ENCODE measurements at places on chromosomes 7 and 10.

DNA sequence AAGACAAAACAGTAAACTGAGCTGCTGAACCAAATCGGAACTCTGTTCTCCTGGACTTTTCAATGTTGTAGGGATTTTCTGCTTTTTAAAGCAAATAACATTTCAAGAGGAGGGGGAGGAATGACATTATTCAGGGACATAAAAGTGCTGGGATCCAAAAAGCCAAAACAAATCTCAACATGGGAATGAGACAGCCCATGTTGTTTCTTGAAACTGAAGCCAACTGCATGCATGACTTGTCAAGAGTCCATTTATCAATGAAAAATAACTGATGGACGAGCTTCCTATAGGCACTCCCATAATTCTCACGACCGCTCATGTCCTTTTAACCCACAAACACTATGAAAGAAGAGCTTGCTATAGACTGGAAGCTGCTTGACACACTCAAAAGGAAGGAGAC lies 27.8 kb downstream of the FAM53B start:
- DNase-seq: no peak

- DNase-seq: no peak
Measured at GRCh38 chr10:132909491-132910071, 32.8 kb downstream of the CFAP46 start.

DNA sequence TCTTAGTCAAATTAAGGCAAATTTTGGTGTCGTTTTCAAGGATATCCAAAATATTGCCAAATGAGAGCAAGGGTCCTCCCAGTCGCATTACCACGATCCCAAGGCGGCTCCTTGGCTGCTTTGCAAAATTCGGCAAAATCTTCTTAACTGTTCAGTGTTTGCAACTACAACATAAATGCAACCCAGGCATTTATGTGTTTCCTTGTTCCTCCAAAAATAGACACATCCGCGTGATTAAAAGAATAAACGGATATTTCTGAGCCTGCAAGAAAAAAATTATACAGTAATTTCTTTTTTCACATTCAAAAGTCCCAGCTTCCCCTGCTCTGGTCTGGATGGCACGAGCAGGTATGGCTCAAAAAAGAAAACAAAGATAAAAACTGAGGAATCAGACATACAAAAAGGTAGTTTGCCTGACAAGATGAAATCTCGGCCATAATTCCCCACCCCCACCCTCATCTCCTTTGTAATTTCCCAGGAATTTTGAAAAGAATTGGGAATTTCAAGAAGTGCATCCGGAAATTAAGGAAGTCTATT lies 6.0 kb downstream of the SKIDA1 start:
- no peak for DNase-seq

DNA sequence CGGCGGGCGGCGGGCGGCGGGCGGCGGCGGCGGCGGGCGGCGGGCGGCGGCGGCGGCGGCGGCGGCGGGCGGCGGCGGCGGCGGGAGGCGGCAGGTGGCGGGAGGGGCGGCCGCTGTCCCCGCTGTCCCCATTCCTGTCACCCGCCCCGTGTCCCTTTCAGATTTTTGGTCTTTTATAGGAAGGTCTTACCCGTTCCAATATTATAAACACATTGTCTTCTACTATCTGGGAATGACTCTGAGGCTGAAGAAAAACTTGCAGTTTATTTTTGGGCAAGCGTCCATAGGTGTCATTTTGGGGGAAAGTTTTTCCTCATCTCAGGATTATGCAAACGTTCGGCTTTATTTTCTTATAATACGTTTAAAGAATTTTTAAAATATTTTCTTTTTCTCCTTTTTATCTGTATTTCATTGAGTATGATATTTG lies 578 bp downstream of the ZNF713 start:
- no peak for DNase-seq

DNA sequence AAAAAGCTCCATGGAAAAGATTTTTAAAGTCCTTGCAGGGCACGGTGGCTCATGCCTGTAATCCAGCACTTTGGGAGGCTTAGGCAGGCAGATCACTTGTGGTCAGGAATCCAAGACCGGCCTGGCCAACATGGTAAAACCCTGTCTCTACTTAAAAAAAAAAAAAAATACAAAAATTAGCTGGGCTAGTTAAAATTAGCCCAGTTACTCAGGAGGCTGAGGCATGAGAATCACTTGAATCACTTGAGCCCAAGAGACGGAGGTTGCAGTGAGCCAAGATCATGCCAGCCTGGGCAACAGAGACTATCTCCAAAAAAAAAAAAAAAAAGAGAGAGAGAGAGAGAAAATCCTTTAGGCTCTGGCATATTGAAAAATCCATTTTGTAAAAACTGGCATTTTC lies 61.9 kb downstream of the CCDC6 start:
- DNase-seq: no peak

DNA sequence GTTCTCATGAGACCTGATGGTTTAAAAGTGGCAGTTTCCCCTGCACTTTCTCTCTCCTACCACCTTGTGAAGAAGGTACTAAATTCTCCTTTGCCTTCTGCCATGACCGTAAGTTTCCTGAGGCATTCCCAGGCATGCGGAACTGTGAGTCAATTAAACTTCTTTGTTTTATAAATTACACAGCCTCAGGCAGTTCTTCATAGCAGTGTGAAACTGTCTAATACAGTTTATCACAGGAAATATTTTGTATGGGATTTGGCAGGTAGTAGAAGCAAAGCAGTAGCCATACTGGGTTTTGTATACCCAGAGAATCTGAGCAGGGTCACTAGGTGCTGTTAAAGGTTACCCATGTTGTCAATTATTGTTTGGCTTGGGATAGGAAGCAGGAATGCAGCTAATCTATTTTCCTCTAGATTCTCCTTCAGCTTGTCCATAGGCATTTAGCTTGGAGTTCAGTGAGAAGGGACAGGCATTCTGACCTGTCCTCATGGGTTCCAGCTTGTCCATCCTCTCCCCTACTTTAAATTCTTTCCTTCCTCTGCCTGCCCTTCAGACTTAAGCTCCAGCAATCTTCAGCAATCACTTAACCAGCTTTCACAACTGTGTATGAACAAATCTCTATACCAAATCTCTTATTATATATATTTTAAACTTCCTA lies 186.7 kb downstream of the PCLO start:
- no peak for DNase-seq

DNA sequence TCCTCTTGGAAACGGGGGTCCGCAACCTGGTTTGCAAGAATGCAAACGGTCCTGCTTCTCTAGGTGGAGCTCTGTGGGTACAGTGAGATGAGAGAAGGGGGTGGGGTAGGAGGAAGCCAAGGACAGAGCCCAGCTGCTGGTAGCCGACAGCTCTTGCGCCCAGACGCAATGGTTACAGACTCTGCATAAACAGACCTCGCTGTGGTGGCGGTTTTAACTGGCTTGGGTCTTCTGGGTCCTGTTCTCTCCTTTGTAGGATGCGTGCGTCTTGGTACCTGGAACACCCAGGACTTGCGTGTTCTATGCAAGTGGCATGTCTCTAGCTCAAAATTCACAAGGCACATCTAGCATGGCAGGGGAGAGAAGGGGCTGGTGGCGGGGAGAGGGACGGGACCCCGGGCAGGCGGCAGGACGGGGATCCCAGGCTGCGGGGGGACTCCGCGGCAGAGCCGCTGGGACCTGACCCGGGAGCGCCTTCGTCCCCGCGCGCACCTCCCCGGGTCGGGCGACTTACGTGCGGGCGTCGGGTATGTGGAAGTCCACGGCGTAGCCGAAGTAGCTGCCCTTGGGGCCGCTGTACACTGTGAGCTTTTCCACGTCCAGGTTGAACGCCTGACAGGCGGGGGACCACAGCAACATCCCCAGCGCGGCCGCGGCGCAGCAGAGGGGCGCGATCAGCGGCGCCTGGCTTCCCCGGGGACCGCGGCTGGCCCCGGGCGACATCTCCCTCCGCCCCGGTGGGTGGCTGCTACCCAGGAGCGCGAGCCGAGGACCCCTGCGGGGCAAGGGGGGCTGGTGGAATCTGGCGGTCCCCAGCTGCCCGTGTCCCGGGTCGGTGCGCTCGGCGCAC lies 448 bp downstream of the ITGA8 start:
- no peak for DNase-seq

DNA sequence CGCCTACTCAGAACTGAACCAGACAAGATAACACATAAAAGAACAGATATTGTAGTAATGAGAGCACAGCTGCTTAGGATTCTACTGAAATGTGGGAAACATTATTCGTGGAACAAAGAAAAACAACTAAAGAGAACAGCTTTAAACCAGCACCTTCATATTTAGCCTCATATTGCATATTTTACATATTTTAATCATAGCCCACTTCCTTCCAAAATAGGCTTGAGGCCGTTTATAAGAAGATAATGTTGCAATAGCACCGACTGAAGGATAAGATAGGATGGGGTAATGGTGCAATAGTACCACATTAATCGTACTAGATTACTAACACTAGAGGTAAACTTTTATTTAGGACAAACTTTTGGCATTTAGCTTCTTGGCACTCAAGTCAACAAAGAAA lies 71.3 kb downstream of the KCND2 start:
- DNase-seq: no peak

- DNase-seq: no peak
Measured at GRCh38 chr10:124300224-124300623, 118.5 kb downstream of the OAT start.

DNA sequence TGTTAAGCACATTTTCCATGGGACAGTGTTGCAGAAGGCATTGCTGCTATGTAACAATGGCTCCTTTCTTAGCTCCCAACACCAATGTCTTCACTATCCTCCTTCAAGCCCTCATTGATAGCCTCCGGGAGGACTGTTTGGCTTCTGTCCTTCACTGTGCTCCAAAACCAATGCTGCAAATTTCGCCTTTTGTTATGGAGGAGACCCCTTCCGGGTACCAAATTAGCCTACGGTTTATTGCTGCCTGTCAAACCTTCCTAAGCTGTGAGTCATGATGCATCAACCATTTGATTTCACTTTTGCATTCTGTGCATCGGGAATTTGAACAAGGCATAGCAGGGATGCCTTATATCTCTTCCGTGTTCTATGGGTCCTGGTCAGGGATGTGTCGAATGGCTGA lies 432.9 kb downstream of the GATA3 start:
- no peak for DNase-seq

DNA sequence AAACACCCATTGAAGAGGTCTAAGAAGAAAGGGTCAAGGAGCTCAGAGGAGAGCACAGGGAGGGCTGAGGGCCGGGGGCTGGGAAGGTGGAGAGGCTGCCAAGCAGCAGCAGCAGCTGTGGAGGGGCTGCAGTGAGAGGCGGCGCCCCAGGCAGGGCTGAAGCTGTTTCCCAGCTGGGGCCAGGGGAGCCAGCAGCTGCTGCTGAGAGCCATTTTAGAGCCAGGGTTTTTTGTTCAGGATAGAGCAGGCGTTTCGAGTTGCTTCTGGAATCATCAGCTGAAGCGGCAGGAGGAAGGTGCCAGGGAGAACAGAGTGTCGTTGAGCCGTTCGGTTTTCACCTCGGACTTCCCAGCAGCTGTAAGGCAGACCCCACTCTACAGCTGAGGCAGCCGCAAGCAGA lies 62.7 kb downstream of the LANCL2 start:
- DNase-seq: no peak

DNA sequence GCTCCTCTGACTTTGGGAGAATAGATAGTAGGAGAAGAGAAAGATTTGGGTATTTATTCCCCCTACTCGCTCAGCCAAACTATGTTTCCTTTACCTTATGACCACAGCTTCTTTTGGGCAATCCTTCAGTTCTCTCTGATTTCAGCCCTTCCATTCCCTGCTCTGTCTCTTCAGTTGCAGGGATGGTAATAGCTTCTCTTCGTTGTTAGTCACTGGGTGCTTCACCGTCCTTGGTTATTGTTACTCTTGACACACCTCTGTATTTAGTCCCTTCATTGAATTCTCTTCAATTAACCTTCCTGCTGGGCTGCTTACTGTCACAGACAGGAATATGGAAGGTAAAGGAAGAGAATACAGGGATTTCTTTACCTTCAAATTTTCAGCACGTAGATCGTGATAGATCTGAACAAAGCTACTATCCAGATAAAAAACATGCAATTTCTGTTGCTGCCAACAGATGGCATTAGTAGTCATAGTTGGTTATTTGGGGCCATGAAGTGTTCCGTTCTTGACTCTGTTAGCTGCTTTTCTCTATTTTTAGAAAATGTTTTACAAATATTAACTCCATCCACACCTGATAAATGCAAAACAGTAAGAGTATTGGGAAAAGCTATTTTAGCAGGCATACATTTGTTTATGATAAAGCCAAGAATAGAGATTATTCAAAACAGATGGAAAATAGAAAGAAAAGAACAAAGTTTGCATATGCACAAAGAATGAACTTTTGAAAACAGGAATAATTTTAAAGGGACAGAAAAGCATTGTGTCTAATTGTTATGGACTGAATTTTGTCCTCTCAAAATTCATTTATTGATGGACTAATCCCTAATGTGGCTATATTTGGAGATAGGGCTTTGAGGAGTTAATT lies 14.0 kb upstream of the PTTG1IP2 start:
- no peak for DNase-seq

DNA sequence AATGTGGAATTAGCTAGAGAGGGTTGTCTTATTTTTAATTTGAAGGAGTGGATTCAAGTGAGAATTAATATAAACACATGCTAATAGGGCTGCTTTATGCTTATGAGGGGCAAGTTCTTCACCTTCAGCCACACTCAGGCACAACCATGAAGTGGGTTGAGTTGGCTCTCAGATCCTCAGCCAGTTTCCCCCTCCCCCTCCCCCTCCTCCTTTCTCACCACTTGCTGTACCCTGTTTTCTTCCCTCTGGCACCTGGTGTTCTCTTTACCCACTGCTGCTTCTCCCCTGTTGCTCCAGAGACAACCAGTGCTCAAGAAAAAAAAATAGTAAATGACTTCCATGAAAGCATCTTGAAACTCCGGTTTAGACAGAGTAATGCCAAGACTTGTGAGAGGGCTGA lies 1083.3 kb downstream of the CNTNAP2 start:
- DNase-seq: no peak

DNA sequence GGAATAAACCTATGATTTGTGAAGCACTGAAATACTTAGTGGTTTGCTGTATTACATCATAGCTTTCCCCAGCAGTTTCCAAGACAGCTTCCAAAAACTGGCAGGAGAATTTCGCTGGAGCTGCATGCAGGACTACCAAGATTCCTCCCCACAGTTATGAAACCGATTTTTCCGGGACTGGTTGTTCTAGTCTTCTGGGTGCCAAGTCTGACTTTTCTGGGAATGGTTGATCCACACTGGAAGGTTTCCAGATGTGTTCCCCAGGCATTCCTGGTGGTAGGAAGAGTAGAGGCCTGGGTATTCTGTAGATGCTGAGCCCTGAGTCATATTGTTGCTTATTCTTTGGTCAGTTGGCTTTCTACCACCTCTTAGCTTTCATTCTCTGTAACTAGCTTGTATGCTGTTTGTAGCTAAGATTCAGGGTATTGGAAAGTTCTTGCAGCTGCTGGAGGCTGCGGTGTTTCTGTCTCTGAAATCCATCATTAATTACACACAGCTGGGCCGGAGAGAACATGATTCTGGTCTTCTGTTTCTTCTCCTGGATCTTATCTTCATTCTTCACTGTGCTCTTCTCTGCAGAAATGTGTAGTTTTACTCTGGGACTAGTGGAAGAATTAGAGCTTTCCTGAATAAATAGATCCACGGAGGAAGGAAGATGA lies 6.3 kb downstream of the ABCC2 start:
- DNase-seq: no peak
